Skeletal muscle tissue (tissue), 5 donors: ENCODE measurements at places on chromosomes 6 and 20. TPM values are rescaled to one million over a fixed set of nuclear protein-coding genes. Genes with fewer than 3 reads are reported as not detected.

The FOXQ1 gene
- not detected for total RNA-seq

The SCGN gene
- total RNA-seq: 1.0 TPM

The CAGE1 gene
- not detected for total RNA-seq

The DEFB124 gene
- total RNA-seq: not detected

The PSORS1C2 gene
- not detected for total RNA-seq

The FAM83D gene
- 4.2 TPM for total RNA-seq

The OOEP gene
- total RNA-seq: not detected

The POLR1C gene
- 21.9 TPM for total RNA-seq

The AGER gene
- total RNA-seq: 0.52 TPM

The FITM2 gene
- total RNA-seq: 9.9 TPM

The GJA10 gene
- not detected for total RNA-seq

The SNX3 gene
- total RNA-seq: 208 TPM

The CCM2L gene
- total RNA-seq: 4.7 TPM
